Effector memory CD8-positive, alpha-beta T cell (primary cell): ENCODE measurements at places on chromosomes 16 and 17.

DNA sequence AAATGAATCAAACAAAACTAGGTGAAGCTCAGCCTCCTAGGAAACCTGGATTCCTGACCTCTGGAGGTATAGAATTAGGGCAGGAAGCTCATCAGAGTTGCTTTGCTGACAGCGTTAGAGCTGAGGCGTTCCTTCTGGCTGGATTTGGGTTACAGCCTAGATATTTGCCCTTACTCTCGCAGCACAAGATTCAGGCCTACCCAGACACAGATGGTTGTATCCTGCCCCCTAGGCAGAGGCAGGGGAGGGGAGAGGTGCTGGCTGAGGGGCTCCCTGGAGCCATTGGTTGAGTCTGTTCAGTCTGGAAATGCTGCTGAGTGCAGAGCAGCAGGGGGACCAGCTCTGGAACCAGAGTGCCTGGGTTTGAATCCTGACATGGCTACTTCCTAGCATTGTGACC, 78.4 kb downstream of the MPRIP start:
- no peak for DNase-seq

- DNase-seq = no peak
Measured at GRCh38 chr16:24348545-24349290, 92.6 kb downstream of the CACNG3 start.

- no peak for DNase-seq
Measured at GRCh38 chr17:71184716-71185115, 936.1 kb upstream of the SOX9 start.

DNA sequence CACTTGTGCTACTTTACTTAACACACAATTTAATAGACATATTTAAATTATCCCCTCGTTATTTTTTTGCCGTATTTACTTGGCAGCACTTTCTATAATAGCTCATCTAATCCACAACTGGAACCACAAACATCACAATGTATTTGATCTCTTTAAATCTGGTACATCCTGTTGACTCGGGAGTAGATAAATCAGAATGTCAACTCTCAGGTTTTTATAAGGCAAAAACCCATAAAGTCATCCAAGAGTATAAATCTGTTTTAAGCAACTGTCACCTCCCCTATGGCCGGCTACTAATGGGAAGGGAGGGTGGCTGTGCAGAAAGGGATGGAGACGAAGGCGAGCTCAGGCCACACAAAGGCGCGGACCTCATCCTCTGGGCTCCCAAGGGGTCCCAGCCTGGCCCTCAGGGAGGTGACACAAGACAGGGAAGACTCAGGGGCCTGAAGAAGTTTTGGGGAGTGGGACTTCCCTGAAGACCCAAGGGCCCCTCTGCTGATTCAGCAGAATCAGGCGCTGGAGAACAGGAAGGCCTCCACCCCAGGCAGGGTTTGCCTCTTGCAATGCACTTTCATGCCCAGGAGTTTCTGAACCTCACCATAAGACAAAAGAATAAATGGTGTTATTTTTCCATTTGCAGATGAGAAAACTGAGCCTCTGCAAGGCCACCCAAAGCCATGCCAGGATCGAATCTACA, 122.5 kb downstream of the ZNF423 start:
- DNase-seq = no peak

- DNase-seq = no peak
Measured at GRCh38 chr16:85384833-85385462, 228.2 kb upstream of the GSE1 start.

GRCh38 chr16:66728117-66728787, 23.2 kb downstream of the DYNC1LI2 start:
- DNase-seq = no peak

DNA sequence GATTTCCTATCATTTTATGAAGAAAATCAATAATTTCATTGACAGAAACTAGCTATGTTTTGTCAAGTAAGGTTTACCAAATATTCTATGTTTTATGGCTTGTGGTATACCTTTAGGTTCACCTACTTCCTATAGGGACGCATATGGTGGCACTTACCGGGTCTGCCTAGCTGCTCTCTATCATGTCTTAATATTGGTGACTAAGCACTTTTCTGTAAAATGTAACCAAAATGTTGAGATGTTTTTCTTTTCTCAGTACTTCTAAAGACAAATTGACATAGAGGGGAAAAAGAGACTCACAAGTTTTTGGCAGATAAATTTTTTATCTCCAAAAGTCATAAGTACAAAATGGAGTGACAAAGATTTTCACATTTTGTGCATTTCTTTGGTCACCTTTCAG, 22.6 kb upstream of the MYH4 start:
- DNase-seq = no peak

DNA sequence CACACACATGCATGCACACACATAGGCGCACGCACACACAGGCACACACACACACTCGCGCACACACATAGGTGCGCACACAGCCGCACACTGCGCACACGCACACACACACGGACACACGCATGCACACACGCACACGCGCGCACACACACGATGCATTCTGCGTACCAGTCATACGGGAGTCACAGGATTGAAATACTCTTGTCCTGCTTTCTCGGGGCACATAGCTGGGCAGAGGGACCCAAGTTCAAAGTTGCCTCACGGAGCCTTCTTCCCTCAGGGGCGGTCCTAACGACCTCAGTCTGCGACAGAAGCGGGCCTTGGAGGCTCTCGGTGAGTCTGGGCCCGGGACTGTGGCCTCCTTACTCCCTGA, 56.0 kb downstream of the MRM1 start:
- no peak for DNase-seq

- DNase-seq = no peak
Measured at GRCh38 chr16:75160386-75160785, 12.1 kb downstream of the ZFP1 start.
